ENCODE measurements at places on chromosomes 2 and 18.

GRCh38 chr2:222561817-222562645 lies 93.9 kb downstream of the FARSB start:
- no peak for DNase-seq

DNA sequence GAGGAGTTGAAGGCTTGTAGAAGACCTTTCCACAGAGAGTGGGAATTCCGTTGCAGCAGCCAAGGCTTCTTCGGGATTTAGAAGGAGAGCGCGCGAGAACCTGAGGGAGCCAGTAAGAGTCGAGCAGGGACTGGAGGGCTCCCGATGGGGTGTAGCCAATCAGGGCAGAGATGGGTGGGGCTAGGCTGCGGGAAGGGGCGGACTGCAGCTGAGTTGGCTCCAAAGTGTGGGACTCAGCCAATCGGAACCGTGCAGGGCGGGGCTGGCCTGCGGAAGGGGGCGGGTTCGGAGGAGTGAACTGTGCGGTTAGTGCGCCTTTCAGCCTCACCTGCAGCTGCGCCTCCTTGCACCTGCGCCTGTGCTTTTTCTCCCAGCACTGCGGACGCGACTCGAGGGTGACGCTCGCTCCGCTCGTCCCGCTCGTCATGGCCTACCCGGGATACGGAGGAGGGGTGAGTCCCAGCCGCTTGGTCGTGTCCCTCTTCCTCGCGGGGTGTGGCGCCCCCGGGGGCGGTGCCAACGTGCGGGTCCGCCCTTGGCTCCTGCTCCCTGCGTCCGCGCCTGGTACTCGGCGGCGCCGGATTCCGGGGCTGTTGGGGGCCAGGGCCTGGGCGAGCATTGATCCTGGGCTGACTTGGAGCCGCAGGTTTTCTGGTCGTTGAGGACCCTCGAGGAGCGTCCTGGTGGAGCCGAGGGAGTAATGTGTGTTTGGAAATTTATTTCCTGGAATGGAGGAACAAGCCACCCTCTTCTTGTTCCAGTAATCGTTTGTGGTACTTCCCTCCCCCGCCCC lies at the start of gene GCA:
Gene GCA (plus strand): TSS at position 309 of the 793 bp plus-strand sequence. CDS start 117 bp downstream, at position 426.
- DNase-seq = peak; percentile 95

- no peak for DNase-seq
These were observed 1.5 kb downstream of the SMYD1 start for GRCh38 chr2:88069117-88069516.

GRCh38 chr18:10291568-10291981 lies 162.9 kb upstream of the APCDD1 start:
- DNase-seq = no peak

DNA sequence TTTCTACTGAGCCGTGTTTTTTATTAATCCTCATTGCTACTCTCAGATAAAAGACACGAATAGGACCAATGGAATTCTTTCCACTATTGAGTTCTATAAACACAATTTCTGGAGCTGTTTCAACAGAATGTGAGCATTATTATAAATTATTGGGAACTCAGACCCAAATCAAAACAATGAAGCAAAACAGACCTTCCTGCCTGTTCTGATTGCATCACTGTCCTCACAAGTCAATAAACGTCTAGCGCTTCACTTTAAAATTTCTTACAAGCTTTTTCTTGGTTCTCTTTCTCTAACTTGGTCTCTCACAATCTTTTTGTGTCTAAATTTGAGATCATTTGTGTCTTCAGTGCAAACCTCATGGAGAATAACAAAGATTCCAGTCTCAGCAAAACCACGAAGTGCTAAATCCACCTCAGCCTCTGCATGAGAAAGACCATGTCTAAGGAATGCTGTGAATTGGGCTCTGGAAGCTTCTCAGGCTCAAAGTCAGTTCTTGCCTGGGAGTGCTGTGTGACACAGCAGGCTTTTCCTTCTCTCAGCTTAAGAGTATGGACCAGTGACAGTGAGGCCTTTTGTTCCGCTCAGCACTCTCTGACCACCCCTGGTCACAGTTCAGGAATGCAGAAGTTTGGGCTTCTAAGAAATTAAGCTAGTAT lies 22.8 kb downstream of the ARHGAP28 start:
- DNase-seq = no peak

- DNase-seq = no peak
These were observed 119.0 kb upstream of the ZBTB14 start for GRCh38 chr18:5414546-5414945.

DNA sequence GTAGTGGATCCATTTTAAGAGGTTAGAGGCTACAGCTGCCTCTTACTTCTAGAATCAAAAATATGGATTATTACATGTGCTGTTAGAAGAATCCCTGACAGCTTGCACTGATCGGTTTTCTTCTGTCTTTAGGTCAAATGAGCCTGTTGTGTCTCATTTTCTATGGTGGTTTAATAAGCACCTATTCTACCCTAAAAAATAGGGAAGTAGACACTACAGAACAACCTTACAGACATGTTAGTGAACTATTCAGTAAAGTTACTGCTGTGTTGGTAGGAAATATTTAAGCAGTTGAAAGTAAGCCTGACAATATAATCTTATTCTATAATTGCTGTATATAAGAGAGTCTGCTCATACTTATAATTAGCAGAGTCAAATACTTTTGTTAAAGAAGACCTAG lies 168.5 kb upstream of the NOSTRIN start:
- DNase-seq = no peak

GRCh38 chr2:219893541-219893940 lies 266.1 kb downstream of the SLC4A3 start:
- no peak for DNase-seq

DNA sequence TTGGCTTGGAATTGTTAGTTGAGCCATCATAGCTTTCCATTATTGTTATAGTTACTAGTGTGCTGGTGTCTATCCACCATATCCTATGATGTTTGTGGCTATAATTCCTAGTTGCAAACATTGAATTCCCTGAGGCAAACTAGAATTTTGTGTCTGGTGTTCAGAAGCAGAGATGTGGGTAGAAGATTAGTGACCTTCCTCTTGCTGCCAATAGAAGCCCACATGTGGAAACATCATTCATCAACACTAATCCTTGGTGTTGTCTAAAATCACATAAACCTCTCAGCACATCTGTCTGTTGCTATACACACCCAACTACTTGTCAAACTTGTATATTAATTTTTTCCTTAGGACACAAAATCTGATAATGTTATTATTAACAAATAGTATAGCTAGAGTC lies 374.1 kb downstream of the TGIF1 start:
- no peak for DNase-seq

- no peak for DNase-seq
These were observed 155.0 kb downstream of the TTC32 start for GRCh38 chr2:19746611-19747309.

- DNase-seq = peak; percentile 13
These were observed 7.9 kb downstream of the CROCC2 start for GRCh38 chr2:240913810-240914644.

DNA sequence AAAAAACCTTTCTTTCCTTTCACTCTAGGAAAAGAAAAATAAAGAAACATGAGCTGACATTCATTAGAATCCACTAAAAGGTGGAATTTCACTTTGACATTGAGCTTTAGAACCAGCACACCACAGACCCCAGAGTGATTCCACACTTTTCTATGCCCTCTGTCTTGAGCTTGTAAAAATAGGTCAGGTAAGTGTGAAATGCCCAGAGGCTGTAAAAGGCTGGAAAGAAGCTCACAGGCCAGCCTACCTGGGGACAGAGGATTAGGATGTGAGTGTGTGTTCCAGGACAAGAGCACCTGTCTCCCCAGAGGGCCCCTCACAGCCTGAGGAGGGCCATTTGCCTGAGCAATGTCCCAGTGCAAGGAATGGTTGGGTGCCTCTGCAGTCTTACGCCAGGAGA lies 56.3 kb upstream of the MYO3B start:
- no peak for DNase-seq

DNA sequence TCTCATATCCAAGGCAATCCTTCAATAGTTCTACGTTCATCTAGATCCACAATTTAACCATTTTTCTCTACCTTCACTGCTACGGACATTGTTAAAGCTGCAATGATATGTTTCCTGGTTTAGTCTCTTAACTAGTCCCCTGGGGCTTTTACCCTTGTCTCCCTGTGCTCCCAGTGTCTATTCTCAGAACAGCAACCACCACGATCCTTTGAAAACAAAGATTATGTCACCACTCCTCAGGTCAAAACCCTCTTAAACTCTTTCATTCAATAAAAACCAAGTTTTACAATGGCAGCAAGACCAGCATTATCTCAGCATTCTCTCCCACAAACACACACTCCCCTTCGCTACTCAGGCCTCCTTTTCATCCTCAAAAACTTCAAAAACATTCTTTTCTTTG lies 298.2 kb upstream of the CHST9 start:
- DNase-seq = no peak

All from T-helper 22 cell (primary cell).